ENCODE measurements at places on chromosomes 16 and 17. TPM values are rescaled to one million over a fixed set of nuclear protein-coding genes. Genes with fewer than 3 reads are reported as not detected.

- DNase-seq, result no peak
Observed at GRCh38 chr17:41823580-41823979, 10.8 kb downstream of the FKBP10 start.

DNA sequence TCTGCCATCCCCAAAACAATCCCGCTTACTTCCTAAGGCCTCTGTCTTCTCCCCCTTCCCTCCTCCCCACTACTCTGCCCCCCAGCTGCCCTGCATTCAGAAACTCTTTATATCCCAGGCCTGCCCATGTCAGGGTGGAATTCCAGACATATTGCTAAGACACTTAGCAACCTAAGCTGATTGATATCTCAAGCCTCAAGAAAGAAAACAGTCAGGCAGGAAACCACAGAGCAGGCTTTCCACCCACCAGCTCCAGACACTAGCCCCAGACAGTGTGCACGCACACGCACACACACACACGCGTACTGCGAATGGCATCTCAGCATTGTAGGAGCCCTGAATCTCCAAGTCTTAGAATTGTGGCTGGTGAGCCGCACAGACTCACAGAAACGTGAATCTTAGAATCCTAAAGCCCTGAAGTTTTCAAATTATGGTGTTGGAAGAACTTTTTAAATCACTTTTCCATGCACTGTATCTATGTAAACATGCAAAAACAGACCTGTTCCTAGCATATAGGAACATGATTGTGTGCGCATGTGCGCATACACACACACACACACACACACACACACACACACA, 8.8 kb upstream of the LPCAT2 start:
- peak; percentile 99 for DNase-seq

GRCh38 chr17:13539421-13539820, 62.3 kb downstream of the HS3ST3A1 start:
- DNase-seq, result no peak

The CD300E gene
- not detected for total RNA-seq

Data from IMR-90 (cell line).